Hematopoietic multipotent progenitor cell treated with erythropoietin and hydrocortisone succinate and interleukin-3 and kit ligand, for 17 days (in vitro differentiated cells): ENCODE measurements at places on chromosomes 13 and 19.

DNA sequence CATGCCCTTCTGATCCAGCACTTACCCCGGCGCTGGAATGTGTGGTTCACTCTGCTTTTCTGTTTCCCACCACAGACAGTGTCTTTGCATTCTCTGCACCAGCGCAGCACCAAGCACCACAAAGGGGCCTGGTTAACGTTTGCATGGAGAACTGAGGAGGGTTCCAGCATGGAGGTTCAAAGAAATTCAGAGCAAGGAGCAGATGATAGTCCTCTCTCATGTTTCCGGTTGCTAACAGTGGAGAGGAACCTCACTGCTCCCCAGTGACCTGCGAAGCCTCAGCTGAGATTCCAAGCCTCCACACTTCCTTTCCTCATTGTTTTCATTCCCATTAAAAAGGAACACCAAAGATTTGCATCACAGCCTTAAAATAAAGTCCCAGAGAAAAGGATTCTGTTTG, 99.7 kb downstream of the STARD13 start:
- DNase-seq = no peak

GRCh38 chr19:40754611-40755247, 3.7 kb downstream of the SNRPA start:
- no peak for DNase-seq

DNA sequence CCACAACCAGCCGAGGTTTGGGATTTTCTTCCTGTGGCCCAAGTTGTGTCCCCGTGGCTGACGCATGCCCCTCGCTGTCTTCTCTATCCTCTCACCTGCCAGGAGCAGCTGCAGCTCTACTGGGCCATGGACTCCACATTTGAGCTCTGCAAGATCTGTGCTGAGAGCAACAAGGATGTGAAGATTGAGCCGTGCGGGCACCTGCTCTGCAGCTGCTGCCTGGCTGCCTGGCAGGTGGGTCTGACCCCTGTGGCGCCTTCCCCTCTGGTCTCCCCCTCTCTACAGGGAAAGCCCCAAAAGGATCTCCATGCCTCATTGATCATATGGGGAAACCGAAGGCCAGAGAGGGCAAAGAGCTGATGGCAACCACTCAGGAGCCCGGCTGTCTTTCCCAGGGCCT, 14.6 kb downstream of the CBLC start:
- no peak for DNase-seq

GRCh38 chr13:95822303-95822702, 145.4 kb downstream of the DNAJC3 start:
- no peak for DNase-seq

GRCh38 chr13:32142956-32143375, 111.4 kb downstream of the FRY start:
- DNase-seq = no peak

DNA sequence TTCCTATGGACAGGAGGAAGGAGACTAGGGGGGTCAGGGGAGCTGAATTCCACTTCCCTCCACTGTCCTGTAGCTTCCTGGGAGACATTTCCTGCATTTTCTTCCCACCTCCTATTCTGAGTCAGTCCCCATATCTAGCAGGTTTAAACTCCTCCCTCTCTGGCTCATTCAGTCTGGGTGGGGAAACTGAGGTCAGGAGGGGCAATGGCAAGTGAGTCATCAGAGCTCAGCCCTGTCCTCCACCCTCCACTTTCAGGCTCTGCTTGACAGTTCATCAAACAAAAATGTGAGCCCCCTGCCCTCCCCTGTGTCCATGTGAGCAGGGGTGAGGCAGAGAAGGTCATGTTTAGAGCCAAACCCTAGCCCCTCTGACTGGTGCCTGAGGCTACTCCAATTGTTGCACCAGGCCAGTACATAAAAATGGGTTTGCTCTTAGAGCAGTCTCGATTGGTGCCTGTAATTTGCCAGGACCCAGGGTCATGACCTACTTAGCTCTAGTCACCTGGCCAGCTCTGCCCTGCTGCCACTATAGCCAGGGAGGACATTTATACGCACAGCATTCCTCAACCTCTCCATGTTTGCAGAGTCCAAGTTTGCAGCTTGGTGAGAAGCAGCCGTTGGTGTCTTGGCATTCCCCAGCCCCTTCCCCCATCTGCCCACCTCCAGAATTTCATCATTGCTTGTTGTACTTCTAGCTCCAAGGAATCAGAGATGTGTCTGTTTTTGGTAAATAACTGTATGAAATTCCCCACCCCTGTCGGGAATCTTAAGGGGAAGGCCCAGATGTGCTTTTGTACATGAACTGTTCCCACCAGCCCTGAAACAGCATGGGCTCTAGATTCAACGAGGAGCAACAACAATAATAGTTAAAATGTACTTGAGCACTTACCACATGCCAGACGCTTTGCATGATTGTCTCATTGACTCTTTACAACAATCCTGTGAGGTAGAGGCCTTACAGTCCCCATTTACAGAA, 20.7 kb downstream of the SAMD4B start:
- DNase-seq = no peak

- peak; percentile 74 for DNase-seq
Measured at GRCh38 chr13:113493315-113493951, 2.9 kb upstream of the DCUN1D2 start.

DNA sequence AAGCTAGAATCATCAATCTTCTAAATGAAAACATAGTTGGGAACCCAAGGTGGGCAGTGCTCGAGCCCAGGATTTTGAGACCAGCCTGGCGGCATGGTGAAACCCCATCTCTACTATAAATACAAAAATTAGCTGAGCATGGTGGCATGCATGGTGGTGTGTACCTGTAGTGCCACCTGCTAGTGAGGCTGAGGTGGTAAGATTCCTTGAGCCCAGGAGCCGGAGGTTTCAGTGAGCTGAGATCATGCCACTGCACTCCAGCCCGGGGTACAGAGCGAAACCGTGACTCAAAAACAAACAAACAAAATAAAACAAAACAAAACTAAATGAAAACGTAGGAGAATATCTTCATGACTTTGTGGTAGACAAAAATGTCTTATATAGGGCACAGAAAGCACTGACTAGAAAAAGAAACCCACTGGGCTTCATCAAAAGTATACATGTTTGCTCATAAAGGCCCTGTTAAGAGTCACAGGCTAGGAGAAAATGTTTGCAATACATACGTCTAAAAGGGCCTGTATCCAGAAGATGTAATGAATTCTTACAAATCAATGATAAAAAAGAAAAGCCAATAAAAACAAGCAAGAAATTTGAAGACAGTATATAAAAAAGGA, 353.6 kb downstream of the FGF9 start:
- DNase-seq = no peak

- DNase-seq = no peak
Measured at GRCh38 chr19:7928334-7928706, 2.4 kb upstream of the CTXN1 start.

DNA sequence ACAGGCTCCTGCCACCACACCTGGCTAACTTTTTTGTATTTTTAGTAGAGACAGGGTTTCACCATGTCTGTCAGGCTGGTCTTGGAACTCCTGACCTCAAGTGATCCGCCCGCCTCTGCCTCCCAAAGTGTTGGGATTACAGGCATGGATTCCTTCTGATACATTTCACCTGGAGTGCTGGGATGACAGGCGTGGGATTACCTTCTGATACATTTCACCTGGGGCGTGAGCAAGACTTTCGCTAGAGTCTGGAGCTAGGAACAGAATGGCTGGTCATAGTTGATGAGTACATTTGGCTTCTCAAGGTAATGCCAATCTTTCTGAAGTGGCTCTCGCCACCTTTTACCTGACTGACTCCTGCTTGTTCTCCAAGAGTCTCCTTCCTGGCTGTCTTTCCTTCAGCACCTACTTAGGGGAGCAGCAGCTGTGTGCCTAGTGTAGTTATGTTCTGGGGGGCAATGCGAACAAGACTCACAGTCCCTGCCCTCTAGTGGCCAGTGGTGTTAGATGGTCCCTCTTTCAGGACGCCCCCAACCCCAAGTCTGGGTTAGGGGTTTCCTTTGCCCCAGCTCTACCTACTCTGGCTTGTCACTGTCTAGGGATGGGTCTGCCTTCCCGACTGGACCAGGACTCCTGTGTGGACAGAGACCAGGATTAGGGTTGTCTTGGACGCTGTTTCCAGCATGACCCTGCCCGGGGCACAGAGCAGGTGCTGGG, 19.3 kb downstream of the PPP1R37 start:
- no peak for DNase-seq

GRCh38 chr19:40550951-40551350, 25.7 kb upstream of the SHKBP1 start:
- no peak for DNase-seq

DNA sequence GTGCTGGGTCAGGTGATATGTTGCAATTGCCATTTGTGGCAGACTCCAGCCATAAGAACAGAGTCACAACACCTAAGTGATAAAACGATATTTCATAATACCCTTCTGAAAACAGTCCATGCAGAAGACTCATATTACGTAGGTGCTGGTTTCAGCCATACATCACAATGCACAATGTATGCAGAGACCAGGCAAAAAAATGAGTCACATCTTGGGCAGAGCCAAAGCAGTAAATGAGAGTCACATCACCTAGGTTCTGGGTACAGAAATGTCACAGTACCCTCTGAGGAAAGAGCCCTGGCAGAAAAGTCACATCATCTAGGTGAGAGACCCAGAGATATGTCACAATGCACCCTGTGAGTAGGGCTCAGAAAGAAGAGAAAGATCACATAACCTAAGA, 125.2 kb upstream of the ZNF91 start:
- DNase-seq = no peak

DNA sequence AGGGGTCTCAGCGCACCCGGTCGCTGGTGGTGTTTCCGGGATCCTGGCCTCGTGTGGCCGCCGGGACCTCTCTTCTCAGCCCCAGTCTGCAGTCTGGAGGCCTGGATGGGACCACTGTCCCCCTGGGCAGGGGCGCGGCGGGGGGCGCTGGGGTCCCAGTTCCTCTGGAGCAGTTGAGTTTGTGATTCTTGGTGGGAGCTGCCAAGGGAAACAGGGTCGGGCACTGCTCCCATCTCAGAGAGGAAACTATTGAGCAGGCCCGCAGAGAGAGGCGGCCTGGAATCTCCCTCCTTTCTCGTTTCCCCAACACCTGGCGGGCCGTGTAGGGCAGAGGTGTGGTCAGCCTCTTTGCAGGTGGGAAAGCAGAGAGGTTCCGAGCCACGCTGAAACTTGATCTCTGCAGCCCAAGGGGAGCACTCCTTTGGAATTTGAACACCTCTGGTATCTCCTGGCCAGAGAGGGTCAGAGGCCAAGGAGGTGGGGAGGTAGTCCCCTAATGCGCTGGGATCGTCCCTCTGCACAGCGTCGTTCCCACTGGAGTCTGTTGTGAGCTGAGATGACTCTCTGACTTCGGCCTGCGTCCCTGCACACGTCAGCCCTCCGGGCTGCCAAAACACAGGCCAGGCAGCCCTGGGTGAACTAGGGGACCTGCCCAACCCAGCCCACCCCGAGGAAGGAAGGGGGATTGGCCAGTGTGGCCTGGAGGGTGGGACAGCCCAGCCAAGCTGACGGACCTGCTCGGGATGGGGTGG, 741 bp downstream of the PLEKHF1 start:
- DNase-seq = no peak

- no peak for DNase-seq
Measured at GRCh38 chr19:17795495-17795856, 538 bp downstream of the B3GNT3 start.

GRCh38 chr13:76883236-76883635, 3.0 kb downstream of the KCTD12 start:
- no peak for DNase-seq

- no peak for DNase-seq
Measured at GRCh38 chr19:33755099-33756035, 41.3 kb upstream of the KCTD15 start.

- DNase-seq = no peak
Measured at GRCh38 chr13:32737111-32737571, 150.9 kb downstream of the PDS5B start.

GRCh38 chr19:47106821-47107201, 6.8 kb downstream of the ZC3H4 start:
- peak; percentile 58 for DNase-seq

DNA sequence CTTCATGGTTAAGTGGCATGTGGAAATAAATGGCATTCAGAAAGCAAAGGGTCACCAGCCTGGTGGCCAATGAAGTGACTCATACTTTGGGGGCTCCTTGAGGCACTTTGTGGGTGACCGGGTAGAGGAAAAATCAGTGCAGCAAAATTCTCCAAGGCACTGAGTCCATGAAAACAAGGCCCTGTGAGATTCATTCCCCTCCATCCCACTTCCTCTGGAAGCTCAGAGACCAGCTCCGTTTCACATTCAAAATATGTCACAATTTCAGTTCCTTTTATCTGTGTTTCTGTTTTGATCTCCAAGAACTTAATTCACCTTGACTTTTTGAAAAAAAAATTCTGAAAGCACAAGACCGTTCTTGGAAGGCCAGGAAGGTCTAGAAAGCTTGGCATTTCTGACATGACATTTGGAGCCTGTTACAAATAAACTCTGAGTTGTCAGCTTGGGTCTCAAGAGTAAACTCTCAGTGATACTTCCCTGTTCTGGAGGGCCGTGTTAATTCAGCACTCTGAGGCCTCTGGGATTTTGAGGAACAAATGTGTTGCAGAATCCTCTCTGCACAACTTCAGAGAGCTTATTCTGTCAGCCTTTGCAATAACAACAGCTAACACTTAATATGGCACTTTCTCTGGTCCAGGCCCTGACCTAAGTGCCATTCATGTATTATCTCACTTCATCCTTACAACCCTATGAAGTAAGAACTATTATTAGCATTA, 6.8 kb downstream of the CYSLTR2 start:
- DNase-seq = no peak

DNA sequence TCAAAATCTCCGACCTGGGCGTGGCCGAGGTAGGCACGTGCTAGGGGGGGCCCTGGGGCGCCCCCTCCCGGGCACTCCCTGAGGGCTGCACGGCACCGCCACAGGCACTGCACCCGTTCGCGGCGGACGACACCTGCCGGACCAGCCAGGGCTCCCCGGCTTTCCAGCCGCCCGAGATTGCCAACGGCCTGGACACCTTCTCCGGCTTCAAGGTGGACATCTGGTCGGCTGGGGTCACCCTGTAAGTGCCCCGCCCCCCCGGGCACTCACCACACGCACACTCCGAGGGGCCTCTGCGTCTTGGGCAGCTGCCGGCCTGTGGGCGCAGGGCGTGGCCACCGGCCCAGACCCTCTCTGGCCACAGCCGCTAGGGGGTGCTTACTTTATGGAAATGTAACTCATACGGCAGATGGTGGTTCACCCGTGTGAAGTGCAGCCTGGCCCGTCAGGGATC, 14.9 kb downstream of the STK11 start:
- DNase-seq = no peak

GRCh38 chr13:42110410-42111155, 62.1 kb downstream of the DGKH start:
- peak; percentile 84 for DNase-seq

- DNase-seq = peak; percentile 54
Measured at GRCh38 chr19:8413629-8413995, 507 bp downstream of the MARCHF2 start.

GRCh38 chr13:74111901-74112824, 22.0 kb downstream of the KLF12 start:
- DNase-seq = no peak

- no peak for DNase-seq
Measured at GRCh38 chr19:44757735-44758505, 9.4 kb downstream of the BCL3 start.

- DNase-seq = peak; percentile 70
Measured at GRCh38 chr19:51552996-51553725, 17.9 kb upstream of the ZNF175 start.
